ENCODE measurements at places on chromosomes 12 and 14.

DNA sequence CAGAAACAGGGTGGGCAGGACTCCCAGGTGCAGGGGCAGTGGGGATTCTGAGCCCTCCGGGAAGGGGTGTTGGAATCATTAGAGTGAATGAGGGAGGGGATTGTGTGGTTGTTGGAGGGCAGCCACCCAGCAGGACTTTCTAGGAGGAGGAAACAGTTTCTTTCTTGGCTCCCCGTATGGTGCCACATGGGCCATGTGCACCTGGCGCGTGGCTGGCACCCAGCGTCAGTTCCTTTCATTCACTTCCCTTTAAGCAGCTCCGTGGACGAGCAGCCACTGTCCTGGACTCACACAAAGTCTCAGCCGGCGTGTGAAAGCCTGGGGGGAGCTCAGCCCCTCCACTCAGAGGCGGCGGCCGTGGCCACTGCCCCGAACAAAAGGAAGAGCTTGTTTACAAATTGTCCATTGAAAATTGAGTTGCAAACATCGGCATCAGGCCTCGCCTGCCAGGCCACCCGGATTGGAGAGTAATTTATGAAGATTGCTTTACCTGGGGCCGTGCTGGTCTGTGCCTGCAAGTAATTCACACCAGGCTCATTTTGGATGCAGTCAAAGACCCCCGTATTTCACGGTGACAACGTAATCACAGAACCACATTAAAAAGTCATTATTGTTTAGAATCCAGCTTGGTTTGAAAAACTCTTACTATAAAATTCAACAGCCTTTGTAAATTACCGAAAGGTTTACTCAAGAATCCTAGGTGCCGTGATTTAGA, 101.7 kb upstream of the C14orf180 start:
- no peak for DNase-seq

DNA sequence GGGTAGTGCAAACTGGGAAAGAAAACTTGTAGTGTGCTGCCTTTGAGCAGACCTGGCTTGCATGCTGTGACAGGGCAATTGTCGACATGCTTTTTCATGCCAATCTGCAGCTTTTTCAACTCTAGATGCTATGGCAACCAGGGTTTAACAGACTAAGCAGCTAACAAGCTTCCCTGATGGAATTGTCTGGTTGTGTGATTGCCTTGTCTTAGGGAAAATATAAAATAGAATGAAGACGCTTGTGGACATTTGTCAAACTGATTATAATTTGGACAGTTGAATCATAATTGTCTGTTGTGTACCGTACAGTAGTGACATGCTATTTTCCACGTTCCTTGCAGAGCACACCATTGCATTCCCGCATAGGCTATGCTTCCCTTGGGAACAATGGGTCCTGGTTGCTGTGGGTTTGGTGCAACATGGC, 113.0 kb downstream of the FOXG1 start:
- DNase-seq, result no peak

GRCh38 chr12:51082561-51083125, 753 bp downstream of the CSRNP2 start:
- no peak for DNase-seq

DNA sequence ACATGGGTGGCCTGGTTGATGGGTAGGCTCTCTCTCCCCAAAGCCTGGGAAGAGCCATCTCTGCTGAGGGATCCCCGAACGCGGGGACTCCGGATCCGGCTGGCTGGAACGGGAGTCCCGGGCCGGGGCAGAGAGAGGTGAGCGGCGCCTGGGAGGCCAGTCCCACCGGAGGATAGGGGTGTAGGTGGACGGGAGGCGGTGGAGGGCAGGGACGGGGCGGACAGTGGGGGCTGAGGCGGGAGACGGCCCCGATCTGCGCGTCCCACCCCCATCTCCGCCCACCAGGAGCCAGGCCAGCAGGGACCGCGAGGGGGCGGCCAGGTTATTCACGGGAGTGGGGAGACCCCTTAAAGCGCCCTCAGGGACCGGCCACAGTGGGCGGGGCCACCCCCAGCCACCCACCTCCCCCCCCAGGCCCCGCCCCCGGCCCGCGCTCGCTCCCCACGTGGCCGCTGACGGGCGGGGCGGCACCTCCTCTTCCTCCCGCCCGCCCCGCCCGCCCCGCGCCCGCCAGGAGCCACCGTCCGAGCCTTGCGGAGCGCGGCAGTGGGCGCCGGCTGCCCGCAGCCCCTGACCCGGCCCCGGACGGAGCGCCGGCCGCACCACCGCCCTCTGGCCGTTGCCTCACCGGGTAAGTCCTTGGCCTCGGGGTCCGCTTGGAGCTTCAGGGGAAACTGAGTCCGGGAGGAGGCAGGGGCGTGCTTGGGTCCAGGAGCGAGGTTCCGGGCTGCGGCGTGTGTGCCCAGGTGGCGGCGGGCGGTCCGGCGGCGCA, at the start of gene INF2:
Gene INF2 (plus strand): TSS at position 510 of the 772 bp plus-strand sequence. CDS start 11,748 bp downstream, outside the sequence.
- no peak for DNase-seq

DNA sequence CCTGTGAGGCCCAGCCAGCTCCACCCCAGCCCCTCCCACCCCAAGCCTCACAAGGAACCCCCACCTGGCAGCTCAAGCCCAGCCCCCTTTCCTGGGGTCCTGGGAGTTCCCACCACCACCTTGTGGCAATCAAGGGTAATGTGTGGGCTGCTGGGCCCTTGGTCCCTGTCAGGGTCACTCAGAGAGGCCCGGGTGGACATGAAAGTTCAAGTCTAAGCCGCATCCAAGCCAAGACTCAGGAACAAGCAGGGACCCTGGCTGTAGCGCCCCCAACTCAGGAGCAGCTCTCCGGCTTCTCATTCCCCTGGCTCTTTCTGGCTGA, 106.4 kb upstream of the C14orf180 start:
- DNase-seq, result no peak

GRCh38 chr12:45768194-45768593, 38.7 kb downstream of the ARID2 start:
- no peak for DNase-seq

GRCh38 chr12:70045036-70045435, 198.2 kb upstream of the CNOT2 start:
- no peak for DNase-seq

DNA sequence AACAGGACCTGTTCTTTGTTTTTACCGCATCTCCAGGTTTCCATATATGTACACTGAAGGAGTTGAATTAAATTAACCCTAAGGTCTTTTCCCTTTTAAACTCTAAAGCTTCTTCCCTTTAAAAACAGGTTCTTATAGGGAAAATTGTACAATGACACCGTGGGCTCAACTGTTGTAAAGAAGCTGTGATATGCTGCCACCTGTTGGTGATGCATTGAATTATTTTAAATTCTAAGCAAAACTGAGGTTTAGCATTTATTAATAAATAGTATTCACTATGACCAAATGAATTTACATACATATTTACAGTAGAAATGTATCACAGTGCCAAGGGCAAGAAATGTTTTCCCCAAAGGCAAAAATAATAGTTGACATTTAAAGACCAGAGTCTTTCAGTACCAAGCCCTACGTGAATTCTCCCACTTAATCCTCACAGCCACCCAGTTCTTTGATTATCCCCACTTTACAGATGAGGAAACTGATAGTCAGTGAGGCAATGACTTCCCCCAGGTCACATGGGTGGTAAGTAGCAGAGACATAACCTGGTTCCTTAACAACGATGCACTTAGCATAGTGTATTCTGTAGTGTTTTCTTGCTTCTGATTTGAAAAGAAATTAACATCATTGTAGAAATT, 35.7 kb upstream of the TMEM263 start:
- DNase-seq, result no peak

GRCh38 chr12:31900271-31900670, 58.9 kb upstream of the RESF1 start:
- no peak for DNase-seq

- no peak for DNase-seq
Observed at GRCh38 chr14:36221112-36221511, 44.6 kb upstream of the PTCSC3 start.

DNA sequence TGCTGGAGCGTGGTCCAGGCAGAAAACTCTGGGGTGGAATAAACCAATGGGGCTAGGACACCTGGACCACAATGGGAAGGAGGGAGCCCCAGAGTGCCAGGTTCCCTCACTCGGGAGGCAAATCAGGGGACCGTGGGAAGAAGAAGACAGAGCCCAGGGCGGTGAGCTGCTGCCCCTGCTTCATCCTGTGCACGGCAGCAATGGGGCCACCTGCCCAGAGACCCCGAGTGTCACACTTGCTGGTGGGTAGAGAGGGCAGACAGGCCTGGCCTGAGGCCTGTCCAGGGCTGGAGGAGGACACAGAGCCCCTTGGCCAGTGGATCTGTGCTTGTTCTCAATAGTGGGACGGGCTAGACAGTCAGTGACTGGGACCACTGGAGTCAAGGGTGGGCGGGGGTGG, 58.2 kb downstream of the DIO3 start:
- no peak for DNase-seq

DNA sequence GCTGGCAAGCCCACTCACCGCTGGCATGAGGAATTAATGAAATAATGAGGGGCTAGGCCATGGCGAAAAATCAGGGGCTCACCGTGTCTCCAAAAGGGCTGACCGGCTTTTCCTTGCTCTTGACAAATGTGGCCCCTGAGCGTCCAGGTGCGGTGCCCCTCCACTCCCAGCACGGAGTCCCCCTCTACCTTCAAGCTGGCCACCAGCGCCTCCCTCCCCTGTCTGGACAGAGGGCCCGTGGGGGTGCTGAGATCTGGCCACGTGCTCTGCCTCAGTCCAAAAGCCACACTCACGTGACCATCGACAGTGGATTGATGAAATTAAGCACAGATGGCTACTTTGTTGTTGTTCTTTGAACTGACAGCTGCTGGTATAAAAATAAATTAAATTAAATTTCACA, 78.8 kb upstream of the BCL11B start:
- DNase-seq, result no peak

- no peak for DNase-seq
Observed at GRCh38 chr12:21618566-21618965, 13.9 kb upstream of the GYS2 start.

- DNase-seq, result no peak
Observed at GRCh38 chr12:88299567-88300101, 157.5 kb downstream of the TMTC3 start.

GRCh38 chr12:106247674-106248311, at the start of gene CKAP4:
Gene CKAP4 (minus strand): TSS chr12:106248020. CDS start chr12:106247851, 169 bp downstream.
- DNase-seq, result no peak
